ENCODE measurements at places on chromosomes 2 and 18.

- no peak for DNase-seq
Observed at GRCh38 chr2:158560259-158560658, 103.5 kb downstream of the PKP4 start.

DNA sequence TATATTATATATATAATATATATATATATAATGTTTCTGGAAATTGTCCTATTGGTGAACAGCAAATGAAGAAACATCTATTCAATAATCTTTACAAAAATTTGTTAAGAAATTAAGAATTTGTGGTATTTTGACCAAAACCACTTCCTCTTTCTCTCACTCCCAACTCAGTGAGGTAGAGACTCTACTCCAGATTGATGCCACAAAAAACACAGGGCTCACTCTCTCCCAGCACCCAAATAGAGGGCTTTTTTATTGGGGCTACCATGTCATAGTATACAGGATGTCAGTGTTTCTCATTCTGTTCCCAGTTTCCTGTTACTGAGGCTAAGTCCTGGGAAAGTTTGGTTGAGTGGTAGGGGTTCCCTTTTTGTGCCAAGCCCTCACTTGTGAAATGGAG lies 1155.4 kb downstream of the BCL11A start:
- DNase-seq = no peak

- no peak for DNase-seq
Observed at GRCh38 chr18:62788876-62789275, 73.5 kb downstream of the PHLPP1 start.

DNA sequence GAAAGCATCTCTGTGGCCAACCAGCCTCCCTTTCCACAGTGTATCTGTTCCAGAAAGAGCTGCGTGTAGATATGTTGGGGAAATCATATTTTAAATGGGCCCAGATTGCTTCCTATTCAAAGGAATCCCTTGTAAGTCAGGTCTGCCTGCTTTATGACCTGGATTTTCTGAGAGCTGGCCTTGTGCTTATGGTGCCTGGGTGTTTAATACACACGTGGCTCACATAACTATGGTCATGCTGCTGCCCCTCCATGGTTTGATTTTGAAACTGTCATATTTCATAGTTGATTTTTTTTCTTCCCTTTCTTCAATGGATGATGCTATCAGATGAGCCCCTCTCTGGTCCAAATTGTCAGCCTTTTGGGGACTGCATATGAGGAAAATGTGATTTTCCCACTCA lies 111.5 kb upstream of the CNGA3 start:
- no peak for DNase-seq

- no peak for DNase-seq
Observed at GRCh38 chr2:230459216-230459615, 43.2 kb downstream of the SP100 start.

GRCh38 chr2:191952515-191953270 lies 105.8 kb upstream of the CAVIN2 start:
- no peak for DNase-seq
